ENCODE measurements at places on chromosomes 11 and 22.

- no peak for DNase-seq
These were observed 27.6 kb upstream of the BAIAP2L2 start for GRCh38 chr22:38137876-38138687.

- DNase-seq = no peak
These were observed 47.4 kb upstream of the TP53I11 start for GRCh38 chr11:44998051-44998450.

GRCh38 chr11:61954851-61955421 lies 4.8 kb downstream of the BEST1 start:
- DNase-seq = no peak

DNA sequence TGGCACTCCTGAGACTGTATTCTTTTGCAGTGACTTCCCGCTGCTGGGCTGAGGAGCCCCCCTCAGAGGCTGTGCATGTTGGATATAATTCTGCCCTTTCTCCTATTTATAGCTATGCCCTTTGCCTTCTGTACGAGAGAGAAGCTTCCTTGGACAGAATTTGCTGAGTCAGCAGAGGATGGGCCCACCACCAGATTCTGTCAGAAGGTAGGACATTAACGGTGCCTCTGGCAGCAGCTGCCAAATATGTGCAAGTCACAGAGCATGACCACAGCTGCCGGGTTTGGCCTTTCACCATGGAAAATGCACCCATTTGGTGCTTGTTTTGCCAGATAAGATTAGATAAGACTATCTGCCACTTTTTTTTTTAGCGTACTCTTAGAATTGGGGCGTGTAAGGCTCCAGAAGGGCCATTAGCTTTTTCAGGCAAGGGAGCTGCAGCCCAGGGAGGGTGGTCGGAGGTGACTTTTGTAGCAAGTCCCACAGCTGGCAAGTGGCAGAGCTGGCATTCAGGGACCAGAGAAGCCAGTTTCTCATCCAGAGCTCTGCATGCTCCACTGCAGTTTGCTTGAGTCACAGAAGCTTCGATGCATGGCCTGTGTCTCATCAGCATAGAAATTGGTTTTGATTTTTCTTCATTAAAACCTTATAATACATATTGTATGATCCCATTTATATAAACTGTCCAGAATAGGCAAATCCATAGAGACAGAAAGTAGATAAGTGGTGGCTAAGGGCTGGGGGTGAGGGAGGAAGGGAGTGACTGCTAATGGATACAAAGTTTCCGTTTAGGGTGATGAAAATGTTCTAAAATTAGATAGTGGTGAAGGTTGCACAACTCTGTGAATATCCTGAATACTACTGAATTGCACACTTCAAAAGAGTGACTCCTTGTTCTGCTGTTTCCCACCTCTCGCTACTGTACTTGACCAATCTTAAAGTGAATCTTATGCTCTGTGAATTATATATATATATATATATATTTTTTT lies 15.8 kb downstream of the UPB1 start:
- DNase-seq = no peak

DNA sequence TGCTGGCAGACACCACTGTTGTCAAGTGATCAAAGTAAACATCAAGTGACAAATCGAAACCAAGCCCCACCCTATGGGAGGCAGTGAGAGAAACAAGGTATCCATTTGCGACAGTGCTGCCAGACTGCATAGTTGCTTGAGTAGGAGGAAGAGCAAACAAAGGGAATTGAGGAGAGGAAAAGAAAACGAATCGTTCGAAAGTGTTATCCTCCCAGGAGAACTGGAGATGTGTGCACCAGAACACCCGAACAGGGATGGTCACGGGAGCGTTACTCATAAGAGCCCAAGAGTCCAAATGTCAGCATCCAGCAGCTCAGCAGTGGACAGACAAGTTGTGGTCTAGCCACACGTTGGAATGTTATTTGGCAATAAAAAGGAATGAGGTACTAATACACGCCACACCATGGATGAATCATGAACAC lies 58.4 kb upstream of the NUP50 start:
- no peak for DNase-seq

GRCh38 chr11:62883673-62884072 lies 3.0 kb downstream of the SLC3A2 start:
- no peak for DNase-seq

- DNase-seq = no peak
These were observed 3.4 kb downstream of the PAK1 start for GRCh38 chr11:77470504-77470903.

- no peak for DNase-seq
These were observed 139.6 kb upstream of the TRPC6 start for GRCh38 chr11:101723371-101723770.

- no peak for DNase-seq
These were observed 14.0 kb downstream of the PGAP2 start for GRCh38 chr11:3822312-3822711.

DNA sequence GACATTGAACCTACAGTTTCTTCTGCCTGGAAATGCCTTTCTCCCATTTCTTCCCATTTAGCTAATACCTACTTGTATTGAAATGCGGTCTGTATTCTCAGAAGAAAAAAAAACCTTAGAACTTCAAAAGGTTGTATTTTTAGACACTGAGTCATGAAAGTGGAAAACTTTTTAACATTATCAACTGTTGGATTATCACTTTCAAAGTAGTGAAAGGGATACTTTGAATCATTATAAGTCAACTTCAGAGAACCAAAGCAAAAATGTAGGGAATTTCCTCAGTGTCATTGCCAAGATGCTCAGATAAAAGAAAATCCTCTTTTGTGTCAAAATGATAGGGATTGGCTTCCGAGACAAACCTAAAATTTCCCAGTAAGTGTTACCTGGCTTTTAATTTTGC lies 6.6 kb downstream of the HOATZ start:
- no peak for DNase-seq

DNA sequence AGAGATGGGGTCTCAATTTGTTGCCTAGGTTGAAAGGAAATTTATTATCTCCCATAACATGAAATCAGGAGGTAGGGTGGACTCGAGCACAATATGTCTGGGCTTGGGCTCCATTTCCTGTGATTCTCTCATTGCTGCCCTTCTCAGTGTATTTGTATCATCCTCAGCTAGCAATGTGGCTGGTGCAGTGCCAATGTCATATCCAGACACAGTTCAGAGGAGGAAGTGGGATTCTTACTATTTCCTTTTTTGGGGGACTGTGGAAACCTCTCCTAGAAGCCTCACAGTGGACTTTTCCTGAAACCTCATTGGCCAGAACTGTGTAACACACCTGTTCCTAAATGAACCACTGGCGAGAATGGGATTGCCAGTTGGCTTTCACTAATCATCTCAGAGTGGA lies 21.0 kb upstream of the SWAP70 start:
- no peak for DNase-seq

GRCh38 chr11:2209370-2209801 lies 37.8 kb upstream of the TH start:
- DNase-seq = no peak

GRCh38 chr11:70378506-70379134 lies 19.7 kb upstream of the CTTN start:
- no peak for DNase-seq

DNA sequence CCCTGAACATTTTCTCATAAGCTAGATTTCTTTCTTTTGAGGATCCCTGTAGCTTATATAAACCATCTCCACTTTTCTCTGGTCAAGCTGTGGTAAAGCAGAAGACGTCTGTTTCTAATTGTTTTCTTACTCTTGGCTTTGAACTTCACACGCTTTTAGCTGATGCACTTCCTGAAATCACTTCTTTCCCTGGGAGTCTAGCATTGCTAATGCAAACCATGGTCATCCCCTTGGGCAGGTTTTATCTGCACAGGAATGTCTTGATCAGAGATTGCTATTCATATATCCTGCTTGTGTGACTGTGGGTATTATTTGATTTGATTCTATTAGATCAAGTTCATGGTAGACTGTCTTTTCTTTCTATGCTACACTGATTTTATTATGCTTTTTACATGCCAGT lies 199.2 kb upstream of the POU2AF2 start:
- no peak for DNase-seq

GRCh38 chr22:45974498-45974897 lies 2.5 kb downstream of the WNT7B start:
- no peak for DNase-seq

GRCh38 chr11:133521502-133521901 lies 10.8 kb downstream of the OPCML start:
- DNase-seq = no peak

- DNase-seq = no peak
These were observed 28.9 kb upstream of the SHISAL1 start for GRCh38 chr22:44341431-44342346.

- DNase-seq = no peak
These were observed 12.6 kb upstream of the PRDM11 start for GRCh38 chr11:45133878-45134277.

DNA sequence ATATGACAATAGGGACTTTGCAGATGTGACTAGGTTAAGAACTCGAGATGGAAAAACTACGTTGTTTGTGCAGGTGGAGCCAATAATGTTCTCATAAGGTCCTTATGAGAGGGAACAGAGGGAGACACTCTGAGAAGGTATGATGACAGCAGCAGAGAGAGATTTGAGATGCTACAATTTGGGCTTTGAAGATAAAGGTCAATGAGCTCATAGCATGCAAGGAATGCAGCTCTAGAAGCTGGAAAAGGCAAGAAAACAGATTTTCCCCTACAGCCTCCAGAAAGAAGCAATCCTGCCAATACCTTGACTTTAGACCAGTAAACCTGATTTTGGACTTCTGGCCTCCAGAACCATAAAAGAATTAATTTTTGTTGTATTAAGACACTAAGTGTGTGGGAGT lies 21.1 kb downstream of the FAM76B start:
- DNase-seq = no peak

- DNase-seq = no peak
These were observed 100.3 kb downstream of the CCDC83 start for GRCh38 chr11:85955531-85955930.

DNA sequence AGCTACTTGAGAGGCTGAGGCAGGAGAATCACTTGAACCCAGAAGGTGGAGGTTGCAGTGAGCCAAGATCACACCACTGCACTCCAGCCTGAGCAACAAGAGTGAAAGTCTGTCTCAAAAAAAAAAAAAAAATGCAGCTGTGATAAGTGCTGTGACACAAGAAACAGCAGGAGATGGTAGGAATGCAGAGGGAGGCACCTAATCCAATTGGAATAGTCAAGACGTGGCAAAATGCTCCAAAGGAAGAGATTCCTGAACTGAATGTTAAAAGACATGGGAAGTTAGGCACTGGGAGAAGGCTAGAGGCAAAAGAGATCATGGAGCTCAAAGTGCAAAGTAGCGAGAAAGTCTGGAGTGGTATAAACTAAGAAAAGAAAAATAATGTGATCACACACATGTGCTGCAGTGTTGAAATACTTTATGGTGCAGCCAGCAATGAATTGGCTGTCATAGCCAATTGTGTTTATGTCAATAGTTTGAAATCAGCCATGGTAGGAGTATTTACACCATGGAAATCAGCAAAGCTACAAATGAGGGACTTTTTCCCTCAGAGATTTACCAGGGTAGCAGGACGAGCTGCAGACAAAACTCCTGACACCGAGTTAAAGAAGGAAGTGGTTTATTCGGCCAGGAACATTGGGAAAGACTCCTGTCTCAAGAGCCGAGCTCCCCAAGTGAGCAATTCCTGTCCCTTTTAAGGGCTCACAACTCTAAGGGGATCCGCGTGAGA lies 40.9 kb upstream of the LIPT2 start:
- DNase-seq = no peak

- no peak for DNase-seq
These were observed 93.9 kb downstream of the RASSF10 start for GRCh38 chr11:13102865-13103539.

- DNase-seq = no peak
These were observed 28.2 kb downstream of the MS4A10 start for GRCh38 chr11:60813324-60813723.

DNA sequence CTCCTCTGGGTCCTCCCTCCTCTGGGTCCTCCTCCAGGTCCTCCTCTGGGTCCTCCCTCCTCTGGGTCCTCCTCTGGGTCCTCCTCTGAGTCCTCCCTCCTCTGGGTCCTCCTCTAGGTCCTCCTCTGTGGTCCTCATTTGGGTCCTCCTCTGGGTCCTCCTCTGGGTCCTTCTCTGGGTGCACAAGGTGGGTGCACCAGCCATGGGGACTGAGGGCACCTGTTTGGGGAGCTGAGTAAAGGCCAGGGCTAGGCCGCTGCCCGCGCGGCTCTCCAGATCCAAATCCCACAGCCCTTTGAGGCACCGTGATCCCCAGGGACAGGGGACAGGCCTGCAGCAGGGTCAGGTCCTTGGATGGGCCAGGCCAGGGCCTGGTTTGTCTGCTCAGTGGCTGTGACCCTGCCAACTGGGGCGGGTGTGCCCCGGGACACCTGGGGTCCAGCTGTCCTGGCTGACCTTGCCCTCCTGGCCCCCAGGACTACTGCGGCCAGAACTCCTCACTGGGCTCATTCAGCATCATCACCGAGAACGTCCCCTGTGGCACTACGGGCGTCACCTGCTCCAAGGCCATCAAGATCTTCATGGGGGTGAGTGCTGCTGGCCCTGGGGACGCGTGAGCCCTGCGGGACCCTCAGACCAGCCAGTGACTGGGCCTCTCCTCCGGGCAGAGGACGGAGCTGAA lies 12.7 kb downstream of the MUC2 start:
- DNase-seq = no peak

GRCh38 chr11:74325649-74326645 lies 14.5 kb upstream of the P4HA3 start:
- DNase-seq = no peak

DNA sequence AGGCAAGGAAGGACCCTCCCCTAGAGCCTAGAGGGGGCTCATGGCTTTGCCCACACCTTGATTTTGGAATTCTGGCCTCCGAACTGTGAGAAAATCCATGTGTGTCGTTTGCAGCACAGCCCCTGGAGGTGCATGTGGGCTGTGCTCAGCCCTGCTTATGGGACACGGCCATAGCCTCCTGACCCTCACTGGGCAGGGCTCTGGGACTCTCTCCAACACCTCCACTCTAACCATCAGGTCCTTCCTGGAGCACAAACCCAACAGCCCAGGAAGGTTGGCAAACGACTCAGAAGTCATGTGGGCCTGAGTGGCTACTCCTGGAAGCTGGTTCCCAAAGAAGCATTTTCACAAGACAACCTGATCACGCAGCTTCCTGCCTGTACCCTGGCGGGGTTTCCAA lies 144.1 kb downstream of the CTTN start:
- no peak for DNase-seq

DNA sequence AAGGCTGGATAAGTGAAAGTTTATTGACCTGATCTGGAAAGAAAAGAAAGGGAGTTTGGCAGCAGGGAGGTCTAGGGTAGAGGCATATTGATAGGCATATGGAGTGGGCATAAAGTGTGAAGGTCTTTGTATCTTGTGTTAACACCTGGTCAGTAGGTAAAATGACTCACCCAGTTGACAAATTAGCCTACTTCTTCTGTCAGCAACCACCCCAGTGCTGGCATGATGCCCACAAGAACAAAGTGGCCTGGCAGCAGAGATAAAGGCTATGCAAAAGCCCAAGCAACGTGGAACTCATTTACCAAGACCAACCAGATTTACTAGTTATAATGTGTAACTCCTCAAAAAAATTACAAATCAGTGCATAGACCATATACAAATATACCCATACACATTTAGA lies 4.9 kb downstream of the OR10A3 start:
- DNase-seq = no peak
